KG1 (cell line): ENCODE measurements at places on chromosomes 1 and 21.

DNA sequence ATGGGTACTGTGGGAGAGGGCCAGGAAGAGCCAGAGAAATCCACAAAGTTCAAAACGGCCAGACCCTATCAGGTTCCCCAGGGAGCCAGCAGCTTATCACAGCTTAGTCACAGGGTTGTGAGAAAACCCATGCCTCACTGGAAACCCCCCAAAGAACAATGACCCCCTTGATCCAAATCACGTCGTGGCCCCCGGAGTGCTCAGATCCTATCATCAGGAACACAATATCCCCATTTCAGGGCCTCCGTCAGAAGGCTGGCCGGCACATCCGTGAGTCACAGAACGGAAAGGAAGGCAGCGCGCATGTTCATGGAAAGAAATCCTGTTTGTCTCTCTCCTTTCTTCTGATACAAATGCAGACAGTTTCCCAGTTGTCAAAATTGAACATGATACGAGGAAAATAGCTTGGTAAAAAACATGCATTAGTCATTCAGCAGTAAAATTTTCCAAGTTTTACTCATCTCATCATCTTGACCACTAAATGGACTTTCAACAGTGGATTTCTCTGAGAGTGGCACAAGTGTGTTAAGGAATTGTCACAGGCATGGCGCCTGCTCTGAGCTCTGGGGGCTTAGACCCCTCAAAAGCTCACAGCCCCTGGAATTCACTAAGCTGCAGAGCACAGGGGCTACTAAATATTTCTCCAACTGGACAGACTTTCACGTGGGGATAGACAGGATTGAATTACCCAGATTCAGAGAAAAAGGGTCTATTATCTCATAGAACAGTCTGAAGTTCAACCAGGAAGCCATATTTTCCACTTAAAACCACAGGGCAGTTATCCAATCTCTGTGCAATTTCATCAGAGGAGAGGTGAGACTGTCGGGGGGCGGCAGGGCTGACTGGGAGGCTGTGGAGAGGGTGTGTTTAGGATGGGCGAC, 124.8 kb downstream of the RIPK4 start:
- DNase-seq = no peak

DNA sequence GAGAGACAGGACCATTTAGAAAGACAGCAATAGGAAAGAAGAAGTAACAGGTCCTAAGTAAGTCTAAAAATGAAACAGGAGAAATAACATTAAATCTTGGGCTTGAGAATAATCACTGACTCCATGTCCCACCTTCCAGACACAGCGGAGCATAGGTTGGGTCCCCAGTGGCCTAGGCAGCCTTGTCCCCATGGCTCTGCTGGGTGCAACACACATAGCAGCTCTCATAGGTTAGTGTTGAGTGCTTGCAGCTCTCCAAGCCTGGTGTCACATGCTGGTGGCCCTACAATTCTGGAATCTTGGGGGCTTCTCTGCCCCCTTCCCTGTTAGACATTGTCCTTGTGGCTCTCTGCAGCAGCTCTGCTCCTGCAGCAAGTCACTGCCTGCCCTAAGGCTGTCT, 952.8 kb upstream of the ADGRL2 start:
- no peak for DNase-seq

GRCh38 chr1:203267347-203267846, 37.9 kb upstream of the BTG2 start:
- peak; percentile 74 for DNase-seq

GRCh38 chr1:61053226-61053711, 29.1 kb upstream of the NFIA start:
- no peak for DNase-seq

DNA sequence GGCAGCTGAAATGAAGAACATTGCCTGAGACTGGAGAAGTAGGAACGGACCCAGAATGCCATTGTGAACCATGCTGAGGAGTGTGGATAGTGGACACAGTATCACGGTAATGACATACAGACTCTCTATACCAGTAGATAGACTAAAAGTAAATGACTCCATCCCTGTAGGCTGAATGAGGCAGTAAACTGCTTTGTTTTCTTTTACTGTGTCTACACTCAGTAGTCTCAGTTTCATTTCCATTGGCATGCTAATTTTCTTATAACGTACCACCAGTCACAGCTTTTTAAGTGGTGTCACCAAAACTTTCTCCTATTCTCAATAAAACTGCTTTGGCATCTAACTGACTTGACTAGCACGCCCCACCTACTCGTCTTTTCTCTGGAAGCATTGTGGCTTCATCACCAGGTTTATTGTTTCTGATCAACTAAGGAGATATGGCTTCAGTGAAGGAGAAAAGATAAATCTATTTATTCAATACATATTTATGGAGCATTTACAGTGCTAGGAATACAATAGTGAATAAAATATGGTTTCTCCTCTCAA, 8.4 kb upstream of the ZNF697 start:
- DNase-seq = no peak

DNA sequence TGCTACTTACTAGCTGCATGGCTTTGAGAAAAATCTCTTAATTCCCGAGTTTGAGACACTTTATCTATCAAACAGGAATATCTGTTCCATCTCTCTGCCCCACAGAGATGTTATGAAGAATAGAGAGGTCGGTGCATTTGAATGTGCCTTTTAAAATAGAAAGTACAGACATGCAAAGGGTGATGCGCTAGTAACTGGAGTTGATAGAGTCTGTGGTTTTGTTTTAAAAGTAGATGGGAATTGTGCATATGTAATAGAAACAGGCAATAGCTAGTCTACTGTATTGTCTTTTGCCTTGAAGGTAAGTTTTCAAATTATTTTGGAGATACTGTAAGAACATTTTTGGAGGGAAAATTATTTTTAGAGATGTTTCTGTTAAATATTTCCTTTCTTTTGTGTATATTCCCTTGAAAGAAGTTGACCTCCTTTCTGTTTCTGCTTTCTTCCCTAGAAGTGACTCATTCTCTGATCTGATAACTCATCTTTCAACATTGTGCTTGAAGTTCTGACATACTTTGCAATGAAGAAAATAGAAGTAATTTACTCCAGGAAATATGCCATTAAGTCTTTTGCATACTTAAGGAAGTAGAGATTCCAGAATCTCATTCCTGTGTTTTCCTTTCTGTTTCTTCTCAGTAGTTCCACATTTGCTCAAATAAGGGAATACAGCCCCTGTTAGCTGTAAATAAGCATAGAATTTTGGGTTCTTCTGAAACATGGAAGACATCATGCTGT, 151.6 kb downstream of the SDCCAG8 start:
- no peak for DNase-seq
